ENCODE measurements at places on chromosomes 2 and 18.

DNA sequence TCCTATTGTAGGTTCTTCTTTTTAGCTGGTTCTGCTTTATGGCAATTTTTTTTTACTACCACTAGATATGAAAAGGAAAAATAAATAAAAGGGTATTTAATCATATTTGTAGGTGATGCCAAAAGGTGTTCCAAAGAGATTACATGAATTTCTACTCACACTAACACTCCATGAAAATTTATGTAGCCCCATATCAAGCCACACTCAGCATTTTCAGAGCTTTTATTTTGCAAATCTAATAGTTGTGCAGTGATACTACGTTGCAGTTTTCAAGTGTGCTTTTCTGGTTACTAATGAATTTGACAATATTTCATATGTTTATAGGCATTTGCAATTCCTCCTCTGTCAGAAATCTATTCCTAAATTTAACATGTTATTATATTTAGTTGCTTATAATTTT, 363.9 kb upstream of the TMEFF2 start:
- DNase-seq = no peak

DNA sequence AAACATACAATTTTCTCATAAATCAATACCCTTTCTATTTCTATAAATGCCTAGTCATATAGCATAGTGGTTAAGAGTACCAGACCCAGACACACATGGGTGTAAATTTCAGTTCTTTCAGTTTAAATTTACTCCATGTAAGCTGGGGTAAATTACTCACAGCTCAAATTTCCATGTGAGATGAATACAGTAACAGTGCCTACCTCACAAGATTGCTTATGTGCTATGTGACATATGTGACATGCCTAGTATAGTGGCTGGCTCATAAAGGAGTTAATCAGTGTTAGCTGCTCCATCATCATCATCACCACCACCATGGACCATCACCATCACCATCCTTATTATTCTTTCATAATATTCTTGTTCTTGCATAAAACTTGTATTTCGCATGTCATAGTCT, 61.6 kb upstream of the CD302 start:
- no peak for DNase-seq

- no peak for DNase-seq
Observed at GRCh38 chr2:85852937-85853498, 35.8 kb downstream of the ST3GAL5 start.

DNA sequence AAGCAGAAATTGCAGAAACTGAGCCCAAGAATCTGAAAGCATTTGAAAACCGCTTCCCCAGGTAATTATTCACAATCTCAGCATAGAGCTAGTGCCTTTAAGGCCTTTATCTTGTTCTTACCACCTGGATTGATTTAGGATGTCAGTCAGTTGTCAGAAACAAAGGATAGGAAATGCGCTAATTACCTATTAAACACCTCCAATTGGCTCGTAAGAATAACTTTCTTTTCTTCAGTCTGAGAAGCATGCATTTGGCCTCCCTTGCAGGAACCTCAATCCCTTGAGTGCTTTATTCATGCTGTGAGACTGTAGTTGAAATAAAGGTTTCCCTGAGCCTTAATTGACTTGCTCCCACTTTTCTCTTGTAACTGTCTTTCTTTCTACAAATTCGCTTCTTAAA, 400.3 kb upstream of the LRATD1 start:
- no peak for DNase-seq

- DNase-seq = no peak
Observed at GRCh38 chr2:132860220-132860619, 190.2 kb upstream of the LYPD1 start.

DNA sequence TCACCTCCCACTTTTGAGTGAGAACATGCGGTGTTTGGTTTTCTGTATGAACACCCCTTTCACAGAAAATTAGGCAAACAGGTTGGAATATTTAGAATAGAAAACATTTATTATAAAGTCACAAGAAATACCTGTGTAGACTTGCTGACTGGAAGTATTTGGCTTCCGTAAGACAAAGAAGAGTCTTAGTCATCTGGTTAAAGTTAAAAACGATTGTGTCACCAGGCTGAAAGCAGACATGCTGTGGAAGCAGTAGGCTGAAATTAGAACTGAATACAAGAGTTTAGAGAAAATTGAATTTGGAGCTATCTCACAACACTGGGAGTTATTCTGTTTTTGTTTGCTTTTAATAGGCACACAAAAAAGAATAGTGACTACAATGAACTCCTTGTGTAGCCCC, 16.2 kb upstream of the CLASP1 start:
- DNase-seq = no peak

GRCh38 chr18:10686308-10686707, 160.5 kb downstream of the NAPG start:
- no peak for DNase-seq

- DNase-seq = peak; percentile 82
Observed at GRCh38 chr2:27303093-27304025, 4.9 kb downstream of the UCN start.

GRCh38 chr2:233358335-233358734, 4.0 kb downstream of the DGKD start:
- DNase-seq = no peak

DNA sequence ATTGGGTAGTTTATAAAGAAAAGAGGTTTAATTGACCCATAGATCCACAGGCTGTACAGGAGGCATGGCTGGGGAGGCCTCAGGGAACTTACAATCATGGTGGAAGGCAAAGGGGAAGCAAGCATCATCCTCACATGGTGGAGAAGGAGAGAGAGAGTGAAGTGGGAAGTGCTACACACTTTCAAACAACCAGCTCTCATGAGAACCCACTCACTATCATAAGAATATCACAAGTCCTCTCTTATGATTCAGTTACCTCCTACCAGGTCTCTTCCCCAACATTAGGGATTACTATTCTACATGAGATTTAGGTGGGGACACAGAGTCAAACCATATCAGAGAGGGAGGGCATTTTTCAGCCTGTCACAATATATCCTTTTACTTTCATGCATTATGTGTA, 22.7 kb upstream of the DOCK10 start:
- no peak for DNase-seq

- no peak for DNase-seq
Observed at GRCh38 chr2:230658877-230659652, 53.6 kb upstream of the CAB39 start.

DNA sequence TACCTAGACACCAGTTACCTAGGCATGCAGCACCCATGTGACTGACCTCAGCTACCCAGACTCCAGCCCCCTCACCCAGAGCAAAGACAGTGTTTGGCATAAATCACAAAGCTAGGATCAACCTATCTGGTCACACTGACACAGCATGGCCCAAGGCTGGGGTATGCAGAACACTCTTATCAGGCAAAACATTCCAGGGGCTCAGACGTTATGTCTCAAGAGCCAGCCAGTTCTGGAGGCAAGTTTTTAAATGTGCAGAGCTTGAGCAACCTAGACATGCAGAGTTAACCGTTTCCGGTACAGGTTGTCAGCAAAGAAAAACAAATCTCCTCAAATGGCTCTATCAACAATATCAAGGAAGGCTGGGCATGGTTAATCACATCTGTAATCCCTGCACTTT, 92.8 kb downstream of the AP1S3 start:
- DNase-seq = no peak

GRCh38 chr2:164565359-164565758, 55.9 kb downstream of the GRB14 start:
- no peak for DNase-seq

DNA sequence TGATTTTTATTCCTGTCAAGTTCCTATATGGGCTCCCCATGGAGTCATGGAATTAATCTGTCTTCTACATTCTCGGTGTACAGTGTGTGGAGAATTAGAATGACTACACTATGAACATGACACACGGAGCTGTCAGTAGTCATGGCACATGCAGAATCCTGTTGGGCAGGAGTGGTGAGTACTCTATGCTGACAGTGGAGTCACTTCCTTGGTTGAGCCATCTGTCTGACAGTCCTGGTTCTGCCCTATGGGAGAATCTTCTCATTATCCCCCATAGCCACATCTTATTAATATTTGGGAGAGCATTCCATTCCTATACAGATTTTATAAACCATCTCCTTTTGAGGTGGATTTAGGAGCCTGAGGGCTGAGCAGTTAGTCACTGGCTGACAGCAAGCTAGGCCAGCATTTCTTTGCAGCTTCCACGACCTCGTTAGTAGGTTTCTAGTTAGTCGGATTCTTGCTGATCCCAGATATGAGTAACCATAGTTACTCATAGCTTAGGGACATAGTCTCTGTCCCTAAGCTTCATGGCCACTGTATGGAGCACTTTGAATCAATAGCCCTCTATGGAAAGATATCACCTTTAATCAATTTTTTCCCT, 90.6 kb downstream of the MDH1 start:
- DNase-seq = no peak

DNA sequence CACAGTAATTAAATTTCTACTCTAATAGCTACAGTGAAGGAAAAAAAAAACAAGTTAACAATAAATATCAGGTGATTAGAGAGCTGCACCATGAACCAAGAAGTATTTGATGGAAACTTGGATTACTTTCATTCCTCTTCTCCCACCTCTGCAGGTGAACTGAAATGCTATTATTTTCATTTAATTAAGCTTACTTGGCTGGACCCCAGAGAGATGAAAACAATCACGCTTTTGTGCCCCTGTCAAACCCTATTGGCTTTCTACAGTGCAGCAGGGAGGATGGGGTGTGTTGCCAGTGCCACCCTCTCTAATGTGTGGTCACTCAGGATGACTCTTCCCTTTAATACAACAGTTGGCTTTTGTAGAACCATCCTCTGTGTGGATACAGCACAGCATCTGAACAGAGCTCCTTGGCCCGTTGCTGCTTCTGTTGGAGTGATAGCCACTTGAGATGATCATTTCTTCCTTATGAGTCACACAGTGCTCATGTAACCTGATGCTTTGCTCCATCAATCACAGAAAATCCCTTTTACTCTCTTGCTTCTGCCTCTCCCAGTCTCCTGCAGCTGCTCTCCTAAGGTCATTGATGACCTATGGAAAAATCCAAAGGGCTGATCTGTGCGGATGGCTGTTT, 5.5 kb upstream of the ARL4C start:
- no peak for DNase-seq

DNA sequence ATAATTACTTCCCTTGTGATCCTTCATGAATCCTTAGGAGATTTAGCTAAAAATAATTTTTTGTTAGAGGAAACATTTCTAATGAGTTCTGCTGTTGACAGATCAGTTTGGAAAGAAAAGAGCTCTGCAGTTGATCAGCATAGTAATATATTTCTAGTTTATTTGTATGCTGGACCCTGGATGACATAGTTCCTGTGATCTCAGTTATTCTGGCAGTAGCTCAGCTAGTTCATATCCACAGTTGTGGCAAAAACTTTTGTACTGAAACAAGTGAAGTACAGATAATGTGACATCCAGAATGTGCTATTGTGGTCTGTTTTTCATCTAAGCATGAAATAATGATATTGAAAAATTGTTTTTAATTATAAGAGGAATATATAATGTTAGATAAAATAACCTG, 33.7 kb downstream of the ABI2 start:
- no peak for DNase-seq

DNA sequence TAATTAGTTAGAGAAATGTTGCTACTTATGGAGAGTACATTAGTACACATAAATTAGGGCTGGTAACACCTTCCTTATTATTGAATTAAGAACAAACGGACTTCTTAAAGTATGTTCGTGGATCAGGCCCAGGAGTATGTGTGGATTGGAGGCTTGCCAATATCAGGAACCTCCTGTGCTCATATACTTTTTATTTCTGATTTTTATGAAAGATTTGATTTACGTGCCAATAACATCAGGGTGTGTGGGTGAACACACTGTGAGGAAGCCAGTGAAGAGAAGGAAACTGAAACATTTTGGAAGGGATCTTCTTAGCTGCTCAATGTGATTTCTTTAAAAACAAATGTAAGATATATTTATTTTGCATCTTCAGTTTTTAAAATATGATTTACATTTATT, 113.0 kb downstream of the EFEMP1 start:
- DNase-seq = no peak

GRCh38 chr2:37917281-37918228, 7.5 kb upstream of the RMDN2 start:
- DNase-seq = no peak

DNA sequence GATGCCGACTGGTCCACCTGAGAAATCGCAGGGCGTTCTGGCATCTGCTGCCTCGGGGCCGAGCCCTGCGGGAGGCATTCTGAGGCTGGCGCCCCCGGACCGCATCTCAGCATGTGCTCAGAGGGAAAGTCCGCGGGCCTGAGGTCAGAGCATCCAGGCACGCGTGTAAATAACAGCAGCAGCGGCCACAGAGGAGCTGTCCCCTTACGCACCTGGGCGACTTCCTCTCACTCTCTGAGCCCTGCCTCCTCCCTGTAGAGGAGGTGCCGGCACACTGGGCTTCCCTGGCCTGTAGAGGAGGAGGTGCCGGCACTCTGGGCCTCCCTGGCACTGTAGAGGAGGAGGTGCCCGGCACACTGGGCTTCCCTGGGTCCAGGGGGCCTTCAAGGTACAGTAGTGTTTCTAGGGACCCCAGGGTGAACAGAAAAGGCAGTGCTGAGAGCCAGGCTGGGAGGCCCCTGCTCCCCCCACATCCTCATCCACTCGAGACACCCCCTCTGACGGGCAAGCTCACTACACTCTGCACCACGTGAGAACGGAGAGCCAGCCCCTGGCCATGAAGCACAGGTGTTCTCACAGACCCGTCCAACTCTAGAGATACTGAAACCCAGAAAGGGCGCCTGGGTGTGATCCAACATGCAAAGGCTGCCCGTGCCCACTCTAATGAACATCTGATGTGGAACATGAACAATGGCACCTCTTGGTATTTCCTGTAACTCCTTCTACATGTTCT, 263.5 kb downstream of the HDAC4 start:
- DNase-seq = no peak

DNA sequence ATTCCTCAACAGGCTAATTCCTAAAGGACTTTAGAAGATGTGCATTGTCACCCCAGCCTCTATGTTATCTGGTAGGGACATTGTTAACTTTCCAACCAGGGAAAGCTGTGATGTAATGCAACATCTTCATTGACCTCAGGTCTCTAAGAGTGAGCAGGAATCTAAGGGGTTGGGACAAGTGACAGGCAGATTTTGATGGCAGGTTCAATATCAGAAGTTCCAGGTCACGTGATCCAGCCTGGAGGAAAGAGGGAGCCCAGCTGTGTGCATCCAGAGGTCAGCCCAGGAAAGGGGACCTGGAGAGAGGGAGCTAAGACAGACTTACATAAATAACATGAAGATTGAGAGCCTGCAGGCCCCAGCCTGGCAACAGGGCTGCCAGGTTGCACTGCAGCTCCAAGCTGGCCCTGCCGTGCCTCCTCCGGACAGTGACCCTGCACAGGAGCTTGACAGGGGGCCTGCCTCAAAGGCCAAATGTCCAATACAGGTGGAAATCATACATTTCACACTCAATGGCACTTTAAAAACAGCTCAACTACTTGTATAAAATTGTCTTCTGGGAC, 262.2 kb upstream of the MGAT5 start:
- DNase-seq = no peak

- no peak for DNase-seq
Observed at GRCh38 chr2:60275958-60276357, 277.5 kb downstream of the BCL11A start.

DNA sequence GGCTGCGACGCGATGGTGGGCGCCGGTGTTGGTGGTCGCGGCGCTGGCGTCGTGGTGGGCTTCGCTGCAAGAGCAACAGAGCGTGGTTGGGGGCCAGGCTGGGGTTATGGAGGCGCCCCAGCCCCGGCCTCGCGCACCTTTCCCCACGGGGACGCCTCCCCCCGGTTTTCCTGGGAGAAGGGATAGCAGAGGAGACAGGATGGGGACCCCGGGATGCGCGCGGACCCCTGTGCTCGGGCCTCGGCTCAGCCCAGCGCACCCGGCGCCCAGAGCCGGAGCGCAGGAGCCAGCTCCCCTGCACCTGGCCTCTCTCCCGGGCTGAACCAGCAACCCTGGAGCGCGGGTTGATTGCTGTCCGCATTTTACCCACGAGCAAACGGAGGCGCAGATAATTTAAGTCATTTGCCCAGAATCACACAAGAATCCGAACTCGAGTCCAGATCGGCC, 1.0 kb downstream of the CD8A start:
- no peak for DNase-seq
